ENCODE measurements at places on chromosomes 3 and 15.

DNA sequence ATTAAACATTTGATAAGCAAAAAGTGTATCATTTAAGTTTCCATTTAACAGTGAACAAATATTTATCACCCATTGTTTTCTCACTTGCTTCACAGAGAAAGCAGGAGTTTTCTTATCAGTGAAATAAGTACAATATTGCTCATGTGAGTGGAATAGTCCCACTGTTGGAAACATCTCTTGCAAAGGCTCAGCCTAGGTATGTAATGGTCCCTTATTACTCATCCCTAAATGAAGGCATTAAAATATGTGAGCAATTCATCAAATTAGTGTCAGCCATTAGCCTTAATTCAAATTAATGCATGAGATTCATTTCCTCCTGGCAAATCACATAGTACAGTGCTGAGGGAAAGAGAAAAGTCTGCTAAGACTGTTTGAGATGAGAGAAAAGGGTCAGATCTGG is 9.6 kb upstream of the FMN1 start:
- no peak for DNase-seq

- DNase-seq: no peak
Observed at GRCh38 chr15:48472756-48473155, 141.5 kb downstream of the DUT start.

- DNase-seq: no peak
Observed at GRCh38 chr3:174532776-174533175, 326.4 kb upstream of the NAALADL2 start.

GRCh38 chr3:103085465-103085864 is 650.6 kb downstream of the ZPLD1 start:
- no peak for DNase-seq

DNA sequence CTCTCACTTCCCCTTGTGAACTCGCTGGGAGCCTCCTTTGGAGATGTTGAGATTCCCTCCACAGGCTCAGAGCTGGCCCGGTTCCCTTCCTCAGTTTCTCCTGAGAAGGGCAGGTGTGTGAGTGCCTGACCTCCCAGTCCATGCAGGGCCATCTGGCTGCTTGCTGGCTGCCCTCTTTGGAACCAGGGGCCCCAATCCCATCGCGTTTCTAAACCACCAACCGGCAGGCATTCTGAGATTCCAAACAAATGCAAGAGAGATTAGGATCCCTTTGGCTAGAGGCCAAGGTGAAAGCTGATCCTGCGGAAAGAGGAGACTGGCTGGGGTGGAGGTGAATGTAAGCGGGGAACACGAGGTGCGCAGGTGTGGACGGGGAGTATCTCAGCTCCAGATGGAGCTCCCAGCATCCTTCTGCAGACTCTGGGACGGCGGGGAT is 2.9 kb upstream of the PRRT3 start:
- no peak for DNase-seq

DNA sequence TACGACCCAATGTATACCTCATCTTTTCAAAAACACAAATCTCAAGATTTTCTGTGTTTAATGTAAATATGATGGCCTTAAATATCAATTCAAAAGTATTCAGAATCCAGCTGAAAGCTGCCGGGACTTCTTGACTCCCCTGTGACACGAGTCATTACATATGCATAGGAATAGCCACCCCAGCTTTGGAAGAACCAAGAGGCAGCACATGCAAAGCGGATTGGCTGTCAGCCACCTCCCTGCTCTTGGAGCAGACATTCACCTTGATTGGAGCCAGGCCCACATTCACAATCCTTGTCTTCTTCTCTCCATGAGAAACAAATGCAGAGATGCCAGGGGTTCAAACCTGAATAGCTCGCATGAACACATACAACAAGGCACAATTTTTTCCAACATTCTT is 10.8 kb upstream of the CAV3 start:
- DNase-seq: no peak

- DNase-seq: no peak
Observed at GRCh38 chr3:196789885-196790359, 50.3 kb downstream of the PAK2 start.

DNA sequence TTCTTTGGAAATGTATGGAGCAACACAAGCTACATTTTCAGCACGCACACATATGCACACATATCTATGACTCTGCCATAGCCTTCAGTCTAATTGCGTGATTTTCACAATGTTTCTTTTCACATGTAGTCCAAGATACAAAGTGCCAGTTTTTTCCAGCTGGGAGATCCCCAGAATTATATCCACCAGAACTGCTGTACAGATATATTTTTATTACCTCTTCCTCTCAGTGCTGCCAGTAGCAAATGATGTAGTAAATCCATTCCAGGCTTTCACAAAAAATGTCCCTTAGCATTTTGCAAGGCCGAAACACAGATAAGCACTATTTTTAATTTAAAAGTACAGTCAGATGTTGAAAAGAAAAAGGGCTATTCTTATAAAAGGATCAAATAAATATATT is 719.8 kb upstream of the SEMA6D start:
- no peak for DNase-seq

GRCh38 chr15:94125698-94126097 is 105.7 kb upstream of the MCTP2 start:
- no peak for DNase-seq

- DNase-seq: peak; percentile 5
Observed at GRCh38 chr3:44476181-44476611, 1.3 kb downstream of the ZNF445 start.

DNA sequence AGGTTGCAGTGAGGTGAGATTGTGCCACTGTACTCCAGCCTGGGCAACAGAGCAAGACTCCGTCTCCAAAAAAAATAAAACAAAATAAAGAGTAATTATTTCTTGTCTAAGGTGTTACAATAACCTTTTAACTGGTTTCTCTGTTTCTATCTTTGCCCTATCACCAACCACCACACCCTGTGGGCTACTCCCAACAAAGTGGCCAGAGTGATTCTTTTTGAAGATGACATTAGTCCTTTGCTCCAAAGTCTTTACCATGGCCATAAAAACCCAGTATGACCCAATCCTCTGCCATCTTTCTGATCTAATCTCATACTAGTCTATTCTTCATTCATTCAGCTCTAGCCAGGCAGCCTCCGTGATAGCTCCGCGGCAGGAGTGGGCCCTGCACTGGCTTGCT is 62.8 kb downstream of the RFX7 start:
- DNase-seq: no peak

DNA sequence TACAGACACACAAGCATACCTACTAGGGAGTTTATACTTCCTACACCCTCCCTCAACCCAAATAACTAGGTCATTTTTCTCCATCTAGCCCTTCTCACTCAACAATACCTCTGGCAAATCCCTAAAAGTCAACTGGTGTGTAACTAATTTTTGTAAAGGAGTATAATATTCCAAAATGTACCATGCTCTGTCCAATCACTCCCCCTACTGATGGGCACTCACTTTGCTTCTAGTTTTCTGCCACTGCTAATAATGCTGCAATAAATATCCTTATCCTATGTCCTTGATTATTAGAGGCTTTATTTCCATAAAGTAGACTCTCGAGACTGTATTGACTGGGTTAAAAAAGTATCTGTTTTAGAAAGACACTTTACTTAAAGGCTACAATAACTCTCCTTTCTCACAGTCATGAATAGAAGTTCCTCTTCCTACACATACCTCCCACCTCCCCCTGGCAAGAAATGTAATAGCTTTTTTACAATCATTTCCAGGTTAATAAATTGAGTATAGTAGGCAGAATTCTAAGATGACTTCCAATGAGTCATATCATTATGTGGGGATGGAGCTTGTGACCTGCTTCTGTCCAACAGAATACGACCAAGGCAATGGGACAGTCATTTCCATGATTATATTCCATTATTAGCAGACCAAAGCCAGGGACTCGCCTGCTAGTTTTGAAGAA is 30.0 kb downstream of the SHQ1 start:
- DNase-seq: no peak

GRCh38 chr3:188842639-188843038 is 329.1 kb upstream of the TPRG1 start:
- DNase-seq: no peak

- DNase-seq: no peak
Observed at GRCh38 chr3:19347671-19348070, 199.4 kb downstream of the KCNH8 start.

GRCh38 chr3:105334138-105334882 is 32.4 kb upstream of the ALCAM start:
- no peak for DNase-seq

- no peak for DNase-seq
Observed at GRCh38 chr3:157065201-157065600, 94.7 kb downstream of the CCNL1 start.

- no peak for DNase-seq
Observed at GRCh38 chr3:179513862-179514261, 48.9 kb upstream of the ACTL6A start.
